ENCODE measurements at places on chromosomes 11 and 22.

- DNase-seq, result no peak
Observed at GRCh38 chr11:94883878-94884277, 89.5 kb downstream of the CWC15 start.

- no peak for DNase-seq
Observed at GRCh38 chr22:48478124-48478523, 1349.5 kb downstream of the BRD1 start.

DNA sequence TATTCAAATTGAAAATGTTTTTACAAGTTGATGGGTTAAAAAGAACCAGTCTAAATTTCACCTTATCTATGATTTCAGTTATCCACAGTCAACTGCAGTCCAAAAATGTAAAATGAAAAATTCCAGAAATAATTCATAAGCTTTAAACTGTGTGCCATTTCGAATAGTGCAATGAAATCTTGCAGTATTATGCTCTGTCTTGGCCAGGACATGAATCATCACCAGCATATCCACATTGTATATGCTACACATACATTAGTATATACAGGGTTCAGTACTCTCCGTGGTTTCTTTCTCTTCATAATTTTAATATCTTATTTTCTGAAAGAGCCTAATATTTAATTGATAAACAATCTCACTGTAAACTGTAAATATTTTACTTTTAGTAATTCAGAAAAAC, 45.9 kb downstream of the ARHGAP32 start:
- DNase-seq, result no peak

DNA sequence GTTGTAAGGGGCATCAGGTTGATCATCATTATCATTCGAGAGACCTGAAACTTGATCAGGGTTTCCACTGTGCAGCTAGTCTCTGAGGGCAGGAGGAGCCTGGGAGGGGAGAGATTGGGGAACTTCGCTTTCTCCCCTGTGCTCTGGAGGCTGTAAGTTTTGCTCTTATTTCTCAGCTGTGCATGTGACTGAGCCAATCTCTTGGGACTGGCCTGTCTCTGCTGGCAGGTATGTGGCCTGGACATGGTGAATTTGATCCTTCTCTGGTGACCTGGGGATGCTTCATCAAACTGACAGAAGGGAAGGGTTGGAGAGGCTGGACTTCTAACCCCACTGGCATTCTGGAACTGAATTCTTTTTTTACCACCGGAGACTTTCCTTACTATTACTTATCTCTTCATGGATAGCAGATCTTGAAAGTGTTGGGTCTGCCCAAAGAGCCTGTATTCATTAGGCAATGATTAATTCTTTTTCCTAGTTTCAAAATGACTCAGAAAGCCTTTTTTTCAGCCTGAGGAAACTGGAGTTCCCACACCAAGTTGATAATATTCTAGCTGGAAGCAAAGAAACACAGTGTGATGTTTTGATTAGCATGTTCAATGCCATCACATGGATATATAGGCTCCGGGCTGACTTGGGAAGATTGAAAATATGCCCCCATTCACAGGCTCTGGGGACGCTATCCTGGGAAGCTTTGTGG, 36.5 kb downstream of the TSPAN18 start:
- DNase-seq, result no peak

GRCh38 chr22:33756508-33756949, 163.7 kb downstream of the LARGE1 start:
- no peak for DNase-seq

DNA sequence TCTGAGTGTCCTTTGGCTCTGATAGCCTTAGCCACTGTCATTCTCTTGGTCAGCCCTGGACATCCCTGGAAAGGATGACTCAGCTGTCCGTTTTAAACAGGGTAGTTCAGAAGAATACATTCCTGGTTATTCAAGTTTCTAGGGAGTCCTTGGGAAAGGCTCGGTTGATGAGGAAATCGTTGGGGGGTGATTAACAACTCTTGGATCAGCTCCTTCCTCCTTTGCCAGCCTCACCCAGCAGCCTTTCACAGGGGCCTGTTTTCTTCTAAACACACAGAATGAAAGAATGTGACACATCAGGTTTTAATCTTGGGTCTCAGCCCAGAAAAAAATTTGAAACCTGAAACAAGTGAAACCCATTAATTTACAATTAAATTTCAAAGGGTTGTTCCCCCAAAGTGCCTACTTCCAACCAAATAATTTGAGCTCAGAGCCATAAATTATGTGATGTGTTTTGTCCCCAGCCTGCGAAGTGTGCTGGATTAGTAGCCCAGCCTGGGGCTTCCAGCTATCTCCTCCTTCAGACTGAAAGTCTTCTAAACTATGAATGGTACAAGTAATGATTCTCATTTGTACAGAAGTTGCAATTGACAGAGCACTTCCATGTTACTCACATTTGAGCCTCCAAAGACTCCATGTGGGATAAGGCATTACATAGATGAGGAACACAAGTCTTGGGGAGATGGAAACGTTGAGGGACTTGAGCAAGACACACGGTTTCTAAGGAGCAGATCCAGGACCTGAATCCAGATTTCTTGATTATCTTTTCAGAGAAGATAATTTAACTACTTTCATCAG, 19.3 kb upstream of the MRGPRX2 start:
- no peak for DNase-seq

- DNase-seq, result no peak
Observed at GRCh38 chr22:31609716-31610115, 52.3 kb downstream of the PISD start.

DNA sequence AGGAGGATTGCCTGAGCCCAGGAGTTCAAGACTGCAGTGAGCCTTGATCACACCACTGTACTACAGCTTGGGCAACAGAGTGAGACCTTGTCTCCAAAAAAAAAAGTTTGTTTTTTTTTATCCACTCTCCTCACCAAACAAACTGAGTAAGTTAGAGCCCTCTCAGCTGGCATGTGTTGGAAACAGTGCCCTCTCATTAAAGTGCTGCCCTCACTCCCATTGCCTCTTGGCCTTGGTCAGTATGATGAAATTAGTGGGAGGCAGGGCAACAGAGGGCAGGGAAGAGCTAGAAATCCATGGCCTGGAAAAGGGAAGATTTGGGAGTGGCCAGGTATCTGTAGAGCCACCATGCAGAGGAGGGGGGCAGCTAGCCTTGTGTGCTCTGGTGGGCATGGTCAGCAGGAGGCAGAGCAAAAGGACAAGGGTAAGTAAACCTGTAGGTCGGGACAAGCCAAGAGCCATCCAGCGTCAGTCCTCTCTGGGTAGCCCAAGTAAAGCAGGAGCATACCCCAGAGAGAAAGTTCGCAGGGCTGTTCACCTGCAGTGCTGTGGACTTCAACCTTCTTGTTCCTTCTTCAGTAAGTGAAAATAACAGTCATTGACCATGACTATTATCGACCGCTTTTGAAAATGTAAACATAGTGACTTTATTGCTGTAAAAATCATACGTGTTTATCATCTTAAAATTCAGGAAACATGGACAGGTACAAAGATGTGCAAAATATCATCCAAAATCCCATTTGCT, 28.2 kb downstream of the PIK3IP1 start:
- no peak for DNase-seq

- no peak for DNase-seq
Observed at GRCh38 chr22:36348760-36349159, 39.0 kb downstream of the MYH9 start.

DNA sequence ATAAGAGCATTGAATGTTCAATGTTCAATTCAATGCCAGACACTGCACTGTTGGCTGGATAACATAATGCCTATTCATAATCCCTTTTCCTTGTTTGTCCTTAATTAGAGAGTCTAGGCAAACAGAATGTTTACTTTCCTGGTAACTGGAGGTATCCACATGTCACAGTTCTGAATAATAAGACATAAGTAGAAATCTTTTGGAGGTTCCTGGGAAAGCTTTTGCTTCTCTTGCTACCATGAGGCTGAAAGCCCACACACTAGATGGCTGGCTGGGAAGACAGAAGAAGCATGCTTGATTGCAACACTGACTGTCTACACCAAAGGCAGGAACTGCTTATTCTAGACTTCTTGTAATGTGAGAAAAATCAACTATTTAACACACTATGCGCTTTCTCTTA, 79.5 kb downstream of the GAB2 start:
- no peak for DNase-seq

GRCh38 chr11:14444441-14445189, 55.0 kb downstream of the COPB1 start:
- no peak for DNase-seq

GRCh38 chr11:77783025-77783424, 37.5 kb downstream of the RSF1 start:
- DNase-seq, result no peak

GRCh38 chr22:22369964-22370270, 125.3 kb downstream of the VPREB1 start:
- DNase-seq, result no peak

GRCh38 chr11:58742140-58742539, 10.4 kb upstream of the GLYAT start:
- no peak for DNase-seq
